ENCODE measurements at places on chromosomes 1 and 21. TPM values are rescaled to one million over a fixed set of nuclear protein-coding genes. Genes with fewer than 3 reads are reported as not detected.

CENPF gene
- 180 TPM for total RNA-seq

LAMC2 gene
- not detected for total RNA-seq

NTMT2 gene
- total RNA-seq = not detected

OR2L3 gene
- not detected for total RNA-seq

CELA2B gene
- total RNA-seq = not detected

DSCAM gene
- total RNA-seq = not detected

SMG5 gene
- total RNA-seq = 78.2 TPM

AMY1C gene
- not detected for total RNA-seq

GJA8 gene
- total RNA-seq = not detected

GRCh38 chr21:36545776-36546511 lies 66.0 kb upstream of the CLDN14 start:
- no peak overlapping the region for H3K27ac ChIP-seq
- H3K27me3 ChIP-seq = peaks cover 13% of the 10 kb centered on the region
- DNase-seq = no peak
- no peaks in the 10 kb centered on the region for H3K36me3 ChIP-seq
- H3K4me1 ChIP-seq = no peaks in the 10 kb centered on the region

- no peaks in the 10 kb centered on the region for H3K27me3 ChIP-seq
- DNase-seq = no peak
- H3K27ac ChIP-seq = no peak overlapping the region
Measured at GRCh38 chr1:93746021-93746812, 64.6 kb upstream of the BCAR3 start.

GRCh38 chr1:183896466-183897048 lies 91.6 kb downstream of the RGL1 start:
- no peak overlapping the region for H3K4me3 ChIP-seq
- H3K36me3 ChIP-seq = no peaks in the 10 kb centered on the region
- H3K27me3 ChIP-seq = peaks cover 2% of the 10 kb centered on the region
- H3K4me1 ChIP-seq = peaks cover 13% of the 10 kb centered on the region

- H3K4me1 ChIP-seq = peaks cover 11% of the 10 kb centered on the region
- no peak overlapping the region for H3K4me3 ChIP-seq
- peaks cover 10% of the 10 kb centered on the region for H3K27me3 ChIP-seq
- no peaks in the 10 kb centered on the region for H3K36me3 ChIP-seq
- DNase-seq = no peak
Measured at GRCh38 chr21:17491716-17492414, 21.0 kb upstream of the CXADR start.

DNA sequence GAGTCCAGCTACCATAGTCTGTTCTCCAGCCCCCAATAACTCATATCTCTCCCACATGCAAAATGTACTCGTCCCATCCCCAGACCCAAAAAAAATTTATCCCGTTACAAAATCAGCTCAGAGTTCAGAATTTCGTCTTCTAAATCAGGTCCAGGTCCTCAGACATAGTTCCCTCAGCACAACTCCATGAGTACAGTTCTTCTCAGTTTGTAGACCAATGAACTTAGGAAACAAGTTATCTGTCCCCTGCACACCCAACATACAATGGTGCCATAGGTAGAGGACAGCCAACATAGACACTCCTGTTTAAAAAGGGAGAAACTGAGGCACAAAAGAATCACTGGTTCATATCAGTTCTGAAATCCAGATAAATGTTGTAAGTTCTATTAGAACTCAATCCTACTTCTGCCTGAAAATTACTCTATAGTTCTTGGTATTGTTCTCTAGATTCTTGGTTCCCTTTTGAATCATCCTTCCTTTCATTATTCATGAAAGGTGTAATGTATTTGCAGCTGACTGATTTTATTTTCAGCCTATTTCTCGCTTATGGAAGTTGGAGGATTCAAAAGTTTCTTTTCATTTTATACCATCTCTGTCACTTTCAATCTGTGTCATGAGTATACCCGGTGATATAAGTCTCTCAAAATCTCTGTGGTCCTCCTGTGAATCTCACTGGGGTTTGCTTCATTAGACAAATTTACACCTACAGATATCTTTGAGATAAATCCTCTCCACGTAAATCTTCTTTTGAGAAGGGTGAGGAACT lies 75.8 kb upstream of the TSPAN2 start:
- H3K27ac ChIP-seq = no peak overlapping the region
- H3K27me3 ChIP-seq = peaks cover 7% of the 10 kb centered on the region
- no peaks in the 10 kb centered on the region for H3K4me1 ChIP-seq
- H3K36me3 ChIP-seq = no peaks in the 10 kb centered on the region

- H3K27me3 ChIP-seq = no peaks in the 10 kb centered on the region
- no peak overlapping the region for H3K4me3 ChIP-seq
- H3K27ac ChIP-seq = peak overlapping the region; percentile 54
- H3K4me1 ChIP-seq = peaks cover 19% of the 10 kb centered on the region
Measured at GRCh38 chr1:45557422-45557944, 6.9 kb downstream of the AKR1A1 start.

- peak; percentile 25 for DNase-seq
- H3K27me3 ChIP-seq = no peaks in the 10 kb centered on the region
- no peaks in the 10 kb centered on the region for H3K4me1 ChIP-seq
- H3K36me3 ChIP-seq = no peaks in the 10 kb centered on the region
- H3K27ac ChIP-seq = no peak overlapping the region
- no peak overlapping the region for H3K4me3 ChIP-seq
Measured at GRCh38 chr1:29975036-29975694, 738.8 kb downstream of the PTPRU start.

GRCh38 chr1:173407846-173408245 lies 69.3 kb upstream of the PRDX6 start:
- H3K4me1 ChIP-seq = peaks cover 45% of the 10 kb centered on the region
- no peaks in the 10 kb centered on the region for H3K27me3 ChIP-seq
- H3K27ac ChIP-seq = no peak overlapping the region
- no peak overlapping the region for H3K4me3 ChIP-seq
- H3K36me3 ChIP-seq = peaks cover 8% of the 10 kb centered on the region

DNA sequence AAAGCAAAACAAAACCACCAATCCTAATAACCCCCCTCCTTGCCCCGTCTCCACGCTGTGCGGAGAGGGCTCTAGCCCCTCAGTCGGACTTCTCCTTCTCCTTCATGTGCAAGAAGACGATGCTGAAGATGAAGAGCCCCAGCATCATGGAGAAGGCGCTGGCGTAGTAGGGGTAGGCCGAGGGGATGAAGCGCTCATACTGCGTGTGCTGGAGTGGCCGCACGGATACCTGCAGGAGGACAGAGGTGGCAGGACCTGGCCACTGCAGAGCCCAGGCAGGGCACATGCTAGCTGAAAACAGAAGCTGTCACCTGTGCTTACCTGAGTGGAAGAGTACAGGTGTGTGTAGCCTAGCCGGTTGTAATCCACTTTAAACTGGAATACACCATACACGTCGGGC lies 8.9 kb downstream of the DDOST start:
- no peak for DNase-seq
- peaks cover 72% of the 10 kb centered on the region for H3K36me3 ChIP-seq
- H3K4me1 ChIP-seq = peaks cover 2% of the 10 kb centered on the region
- H3K27me3 ChIP-seq = no peaks in the 10 kb centered on the region
- H3K4me3 ChIP-seq = no peak overlapping the region

- no peaks in the 10 kb centered on the region for H3K36me3 ChIP-seq
- no peak overlapping the region for H3K27ac ChIP-seq
- H3K4me3 ChIP-seq = no peak overlapping the region
- H3K4me1 ChIP-seq = no peaks in the 10 kb centered on the region
Measured at GRCh38 chr1:115761601-115762302, 6.8 kb downstream of the CASQ2 start.

DNA sequence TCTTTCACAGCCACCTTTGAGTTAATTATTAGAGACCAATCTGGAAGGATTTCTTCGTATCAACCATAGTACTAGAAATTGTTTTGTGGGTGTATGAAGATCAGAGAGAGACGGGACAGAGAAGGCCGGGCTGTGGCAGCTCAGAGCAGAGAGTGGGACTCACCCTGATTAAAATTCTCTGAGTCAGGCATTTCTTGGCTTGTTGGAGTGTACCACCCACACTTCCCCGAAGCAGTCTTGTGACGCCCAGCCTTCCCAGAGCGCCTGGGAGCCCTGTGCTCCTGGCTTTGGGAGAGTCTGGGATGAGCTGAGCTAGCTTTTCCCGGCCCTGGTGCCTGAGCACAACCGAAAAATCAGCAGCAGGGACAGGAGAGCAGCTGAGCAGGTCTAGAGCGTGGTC lies 19.4 kb downstream of the PLEKHM2 start:
- H3K4me1 ChIP-seq = peaks cover 3% of the 10 kb centered on the region
- H3K4me3 ChIP-seq = no peak overlapping the region
- H3K27me3 ChIP-seq = no peaks in the 10 kb centered on the region
- H3K36me3 ChIP-seq = peaks cover 20% of the 10 kb centered on the region
- DNase-seq = no peak
- H3K27ac ChIP-seq = no peak overlapping the region

DNA sequence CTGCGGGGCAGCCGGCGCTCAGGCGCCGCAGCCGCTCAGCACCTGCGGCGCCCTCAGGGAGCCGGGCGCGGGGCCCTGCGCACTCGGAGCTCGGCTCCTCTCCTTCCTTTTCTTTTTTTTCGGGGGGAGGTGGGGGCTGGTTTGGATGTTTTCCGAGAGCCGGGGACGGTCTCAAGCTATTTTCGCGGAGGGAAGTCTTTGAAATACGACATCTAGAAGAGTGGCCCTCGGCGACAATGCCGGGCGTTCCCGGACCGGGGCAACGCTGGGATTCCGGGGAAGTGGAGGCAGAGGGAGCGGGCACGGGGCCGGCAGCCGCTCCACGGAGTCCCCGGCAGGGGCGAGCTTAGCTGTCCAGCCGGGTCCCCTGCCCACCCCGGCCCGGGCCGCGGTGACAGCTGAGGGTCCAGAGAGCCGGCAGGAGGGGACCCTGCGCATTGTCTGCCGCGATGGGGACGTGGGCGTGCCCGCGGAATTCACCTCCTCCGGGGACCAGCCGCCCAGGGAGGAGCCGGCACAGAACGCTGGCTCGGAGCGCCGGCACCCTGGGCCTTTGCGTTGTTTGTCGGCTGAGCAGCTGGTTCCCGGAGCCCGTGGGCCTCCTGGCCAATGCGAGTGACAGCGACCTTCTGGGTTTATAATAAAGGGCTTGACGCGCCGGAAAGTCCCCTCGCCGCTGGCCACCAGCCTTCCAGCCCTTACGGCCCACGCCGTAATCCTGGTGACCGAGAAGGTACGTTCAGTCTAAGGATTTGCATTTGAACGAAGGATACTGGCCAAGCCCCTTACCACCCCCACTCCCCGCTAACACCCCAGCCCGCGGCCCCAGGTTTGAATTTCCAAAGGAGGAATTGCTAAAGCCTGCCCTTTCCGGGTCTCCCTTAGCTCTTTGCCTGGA lies 582 bp downstream of the SLC37A1 start:
- H3K27ac ChIP-seq = peak overlapping the region; percentile 82
- H3K27me3 ChIP-seq = no peaks in the 10 kb centered on the region
- H3K4me1 ChIP-seq = peaks cover 35% of the 10 kb centered on the region
- DNase-seq = peak; percentile 68
- peaks cover 21% of the 10 kb centered on the region for H3K36me3 ChIP-seq
- H3K4me3 ChIP-seq = peak overlapping the region; percentile 81

DNA sequence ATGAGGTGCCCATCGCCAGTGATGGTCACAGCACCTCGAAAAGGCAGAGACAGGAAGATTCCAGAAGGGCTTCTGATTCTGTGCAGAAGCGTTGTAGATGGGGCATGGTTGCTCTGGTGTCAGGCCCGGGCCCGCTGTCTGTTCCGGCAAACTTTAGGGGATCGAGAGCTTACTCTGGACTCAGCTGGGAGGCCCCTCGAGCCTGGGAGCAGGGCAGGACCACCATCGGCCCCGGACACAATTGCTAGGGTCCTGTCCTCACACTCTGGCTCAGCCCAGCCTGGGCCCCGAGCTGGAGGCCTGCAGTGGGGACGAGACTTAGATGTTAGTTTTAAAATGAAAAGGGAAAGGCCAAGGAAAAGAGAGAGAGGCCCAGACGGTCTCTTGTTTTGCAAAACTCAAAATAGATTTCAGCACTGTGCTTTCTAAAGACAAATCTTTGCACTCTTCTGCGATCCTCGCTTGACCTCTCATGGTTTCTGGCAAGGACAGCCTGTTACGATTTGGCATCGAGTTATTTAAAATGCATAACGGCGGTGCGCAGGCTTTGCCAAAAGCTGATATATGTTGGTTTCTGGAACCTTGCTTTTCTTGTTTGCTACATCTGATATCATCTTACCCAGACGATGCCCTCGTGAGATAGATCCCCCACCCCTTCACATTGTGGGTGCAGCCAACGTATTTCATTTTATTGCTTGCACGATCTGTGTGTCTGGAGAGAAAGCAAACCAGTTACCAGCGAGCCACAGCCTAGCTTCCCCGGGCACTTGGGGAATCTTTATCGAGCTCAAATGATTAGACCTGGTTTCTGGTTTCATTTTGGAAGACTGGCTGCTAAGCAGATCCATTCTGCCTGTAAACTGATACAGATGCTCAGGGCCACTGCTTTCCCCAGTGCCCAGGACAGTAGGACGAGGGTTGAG lies 58.0 kb downstream of the PRDM16 start:
- DNase-seq = no peak
- no peak overlapping the region for H3K27ac ChIP-seq
- H3K4me1 ChIP-seq = no peaks in the 10 kb centered on the region
- H3K27me3 ChIP-seq = no peaks in the 10 kb centered on the region
- H3K36me3 ChIP-seq = no peaks in the 10 kb centered on the region

DNA sequence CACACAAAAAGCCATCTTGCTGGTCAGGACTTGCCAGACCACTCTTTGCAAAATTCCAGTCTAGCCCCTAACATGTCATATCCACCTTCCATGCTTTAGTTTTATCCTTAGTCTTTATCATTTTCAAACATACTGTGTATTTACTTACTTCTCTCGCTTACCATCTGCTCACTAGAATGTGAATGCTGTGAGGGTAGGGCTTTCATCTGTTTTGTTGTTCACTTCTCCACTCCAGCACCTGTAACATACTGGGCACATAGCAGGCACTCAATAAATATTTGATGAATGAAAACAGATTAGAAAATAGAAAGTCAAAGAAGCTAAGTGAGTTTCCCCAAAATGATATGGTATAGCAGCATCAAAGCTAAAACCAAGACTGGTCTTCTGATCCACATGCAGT lies 79.9 kb downstream of the OLFML2B start:
- no peak overlapping the region for H3K27ac ChIP-seq
- H3K36me3 ChIP-seq = peaks cover 17% of the 10 kb centered on the region
- DNase-seq = no peak
- no peak overlapping the region for H3K4me3 ChIP-seq

GRCh38 chr1:111085676-111086075 lies 54.2 kb downstream of the DRAM2 start:
- DNase-seq = no peak
- H3K27me3 ChIP-seq = peaks cover 20% of the 10 kb centered on the region
- no peak overlapping the region for H3K4me3 ChIP-seq
- no peaks in the 10 kb centered on the region for H3K4me1 ChIP-seq
- no peaks in the 10 kb centered on the region for H3K36me3 ChIP-seq

Data from activated CD8-positive, alpha-beta T cell treated with anti-CD3 and anti-CD28 coated beads, Interleukin-2, amount 10 ng/mL, durations not matched to agents 7 days and 5 days (primary cell).